ENCODE measurements at places on chromosomes 11 and 22.
A peak's percentile ranks its signal among the peaks of the same experiment; 100 is the strongest.

DNA sequence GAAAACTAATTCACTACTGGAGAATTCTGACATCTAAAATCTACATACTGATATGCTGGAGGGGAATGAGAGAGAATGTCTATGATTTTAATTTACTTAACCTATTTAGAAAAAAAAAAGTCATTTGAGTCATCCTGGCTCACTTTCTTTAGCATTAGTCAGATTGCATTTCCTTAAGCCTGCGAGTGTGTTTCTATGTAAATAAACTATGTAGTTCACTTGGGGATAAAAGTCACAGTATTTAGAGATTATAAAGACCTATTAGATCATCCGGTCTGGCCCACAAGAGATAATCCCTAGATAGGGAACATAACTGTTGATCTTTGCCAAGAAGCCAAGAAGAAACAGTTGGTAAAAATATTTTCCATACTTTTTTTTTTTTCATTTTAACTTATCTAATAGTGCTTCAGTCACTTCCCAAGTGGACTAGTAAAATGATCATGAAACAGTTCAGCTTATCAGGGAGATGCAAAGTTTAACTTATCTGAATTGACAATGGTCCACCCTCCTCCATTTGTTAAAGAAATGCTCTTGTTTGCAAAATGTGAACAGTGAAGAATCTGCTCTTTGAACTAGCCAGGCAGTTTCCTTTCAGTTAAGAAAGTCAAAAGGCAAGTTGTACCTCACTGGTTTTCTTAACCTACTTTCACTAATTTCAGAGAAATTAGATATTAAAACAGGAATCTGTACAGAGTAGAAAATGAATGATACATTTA lies 21.2 kb upstream of the BLID start:
- peak; percentile 87 for DNase-seq

DNA sequence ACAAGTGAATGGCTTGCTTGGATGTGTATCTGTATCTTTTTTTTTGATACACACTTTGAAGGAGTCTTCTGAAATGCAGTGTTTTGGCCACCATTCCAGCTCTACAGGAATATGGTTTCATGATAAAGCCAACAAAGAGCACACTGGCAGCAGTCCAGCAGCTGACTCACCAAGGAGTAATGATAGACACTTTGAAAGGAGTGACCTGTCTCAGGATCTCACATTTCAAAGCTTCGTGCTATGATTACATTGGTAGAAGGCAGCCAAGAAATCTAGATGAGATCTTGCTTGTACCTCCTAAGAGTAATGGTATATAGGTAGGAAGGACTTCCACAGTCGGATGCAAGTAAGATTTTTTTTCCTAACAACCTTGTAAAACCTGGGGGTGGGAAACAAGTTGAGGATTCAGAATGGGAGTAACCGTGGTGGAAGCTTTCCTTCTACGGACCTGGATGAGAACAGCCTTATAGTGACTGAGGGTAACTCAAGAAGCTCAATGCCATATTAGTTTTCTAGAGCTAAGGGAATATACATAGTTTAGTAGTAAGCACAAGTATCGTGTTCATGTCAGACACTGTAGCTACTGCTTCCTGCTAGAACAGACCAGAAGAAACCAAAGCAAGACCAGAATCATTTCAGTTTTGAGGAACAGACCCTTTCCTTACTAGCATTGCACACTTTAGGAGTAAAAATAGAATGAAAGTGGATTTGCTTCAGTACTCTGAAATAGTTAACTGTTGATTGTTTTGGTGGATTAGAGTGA lies 25.0 kb downstream of the MTMR3 start:
- peak; percentile 81 for DNase-seq

DNA sequence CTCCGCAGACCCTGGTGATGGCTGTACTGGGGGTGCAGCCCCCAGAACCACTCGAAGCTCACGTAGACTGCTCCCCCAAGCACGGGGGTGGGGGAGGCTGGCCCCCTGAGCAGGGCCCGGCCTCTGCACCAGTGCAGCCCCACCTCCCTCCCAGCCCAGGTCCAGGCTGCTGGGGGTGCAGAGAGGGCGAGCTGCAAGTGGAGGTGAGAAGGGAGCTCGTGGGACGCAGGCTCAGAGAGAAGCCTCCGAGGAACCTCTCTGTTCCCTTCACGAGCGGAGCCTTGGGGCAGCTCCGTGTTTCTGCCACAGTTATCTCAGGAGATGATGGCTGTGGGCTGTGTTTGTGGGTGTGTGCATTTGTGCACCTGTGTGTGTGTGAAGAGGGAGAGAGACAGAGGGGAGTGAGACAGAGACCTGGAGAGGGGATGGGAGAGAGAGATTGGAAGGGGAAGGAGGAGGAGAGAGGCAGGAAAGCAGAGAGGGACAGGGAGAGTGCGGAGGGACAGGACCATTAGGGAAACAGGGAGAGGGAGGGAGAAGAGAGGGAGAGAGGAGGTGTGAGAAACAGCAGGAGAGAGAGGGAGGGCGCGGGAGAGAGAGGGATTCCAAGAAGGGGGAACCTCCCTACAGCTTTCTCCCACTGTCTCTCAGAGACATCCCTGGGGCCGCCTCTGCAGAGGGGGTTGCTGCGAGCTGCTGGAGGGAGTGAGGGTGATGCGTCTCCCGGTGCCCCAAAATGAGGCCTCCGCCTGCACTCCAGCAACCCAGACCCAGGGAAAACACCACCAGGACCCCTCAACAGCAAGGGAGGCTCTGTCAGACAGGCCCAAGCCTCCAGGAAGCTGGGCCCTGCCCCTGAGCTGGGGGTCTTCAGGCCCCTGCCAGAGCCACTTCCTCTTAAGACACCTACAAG lies 1488.6 kb downstream of the BRD1 start:
- no peak for DNase-seq

DNA sequence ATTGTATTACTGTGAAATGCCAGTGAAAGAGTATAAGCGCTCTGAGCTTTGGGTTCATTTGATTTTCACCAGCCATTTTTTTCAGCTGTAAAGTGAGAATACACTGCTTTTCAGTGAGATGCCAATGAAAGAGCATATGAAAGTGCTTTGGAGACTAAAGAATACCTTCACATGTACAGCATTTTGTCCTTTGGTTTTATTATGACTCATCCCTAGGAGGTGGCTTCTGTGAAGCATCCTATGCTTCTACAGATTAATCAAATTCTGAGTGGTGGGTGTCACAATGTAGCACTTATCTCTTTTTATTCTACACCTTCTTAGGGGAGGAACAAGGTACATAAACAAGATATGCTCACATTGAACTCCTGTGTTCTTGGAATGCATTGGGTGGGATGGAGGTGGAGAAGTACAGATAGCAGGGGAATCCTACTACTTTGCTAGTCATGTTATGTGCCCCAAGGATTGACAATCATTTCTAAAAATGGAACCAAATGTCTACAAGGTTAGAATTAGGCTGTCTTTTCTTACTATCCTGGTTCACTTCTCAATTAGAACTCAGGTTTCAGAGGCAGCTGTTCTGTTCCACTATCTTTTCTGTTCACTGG lies 18.7 kb downstream of the TRIM44 start:
- DNase-seq, result no peak

- no peak for DNase-seq
These were observed 43.6 kb downstream of the GALNT18 start for GRCh38 chr11:11577932-11578911.

GRCh38 chr22:44037519-44038375 lies 13.6 kb downstream of the PARVB start:
- DNase-seq, result peak; percentile 82

- peak; percentile 79 for DNase-seq
These were observed 92.5 kb downstream of the CCDC83 start for GRCh38 chr11:85947431-85948272.

DNA sequence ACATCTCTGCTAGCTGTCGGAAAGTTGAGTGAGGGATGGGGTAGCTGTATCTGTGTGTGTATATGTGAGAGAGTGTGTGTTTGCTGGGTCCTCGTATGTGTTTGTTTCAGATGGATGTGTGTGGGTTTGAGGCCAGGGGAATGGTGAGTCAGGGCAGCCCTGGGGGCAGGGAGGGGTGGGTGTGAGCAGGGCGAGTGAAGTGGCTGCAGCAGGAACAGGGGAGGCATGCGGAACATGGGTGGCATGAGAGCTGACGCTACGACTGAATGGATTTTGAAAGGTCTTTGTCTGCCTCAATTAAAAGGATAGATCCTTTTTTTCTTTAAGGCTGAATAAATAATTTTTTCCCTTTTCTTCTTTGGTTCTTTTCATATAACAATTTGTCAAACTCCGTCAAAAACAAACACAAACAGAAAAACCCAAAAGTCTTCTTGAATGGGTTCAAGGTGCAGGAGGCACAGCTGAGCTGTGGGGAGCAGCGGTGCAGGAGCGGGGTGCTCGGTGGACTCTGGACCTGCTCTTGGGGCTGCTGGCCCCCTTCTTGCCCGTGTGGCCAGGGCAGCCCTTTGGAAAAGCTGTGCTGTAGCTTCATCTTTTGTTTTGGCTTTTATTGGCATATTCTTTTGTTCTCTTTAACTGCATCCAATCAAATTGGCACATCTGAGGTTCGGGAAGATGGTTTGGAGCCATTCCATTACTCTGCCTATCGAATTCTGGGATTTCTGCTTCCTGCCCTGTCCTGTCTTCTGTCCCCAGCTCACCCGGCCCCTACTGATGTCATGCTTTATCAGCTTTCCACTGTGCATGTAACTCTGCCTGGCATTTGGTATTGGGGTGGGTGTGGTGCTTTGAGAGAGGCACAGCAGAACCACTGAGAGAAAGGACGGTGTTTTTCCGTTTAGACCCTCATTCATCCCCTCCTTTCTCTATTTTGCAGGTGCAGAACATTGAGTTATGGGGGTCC lies 80.1 kb downstream of the ADAMTS15 start:
- no peak for DNase-seq

DNA sequence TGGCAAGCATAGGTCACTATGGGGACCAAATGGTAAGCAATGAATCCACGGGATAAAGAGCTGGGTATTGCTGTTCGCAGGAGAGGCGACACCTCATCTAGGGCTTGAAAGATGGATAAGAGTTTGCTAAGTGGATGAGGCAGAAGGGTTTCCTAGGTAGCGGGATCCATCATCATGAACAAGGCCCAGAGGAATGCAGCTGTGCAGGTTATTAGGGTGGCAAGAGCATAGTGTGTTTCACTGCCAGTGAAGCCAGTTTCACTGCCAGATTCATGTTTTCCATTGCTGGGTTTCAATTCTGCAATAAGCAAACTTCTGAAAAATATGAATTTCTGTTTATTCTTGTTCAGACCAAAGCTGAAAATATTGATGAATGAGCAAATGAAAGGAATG lies 27.2 kb downstream of the WEE1 start:
- DNase-seq, result no peak

DNA sequence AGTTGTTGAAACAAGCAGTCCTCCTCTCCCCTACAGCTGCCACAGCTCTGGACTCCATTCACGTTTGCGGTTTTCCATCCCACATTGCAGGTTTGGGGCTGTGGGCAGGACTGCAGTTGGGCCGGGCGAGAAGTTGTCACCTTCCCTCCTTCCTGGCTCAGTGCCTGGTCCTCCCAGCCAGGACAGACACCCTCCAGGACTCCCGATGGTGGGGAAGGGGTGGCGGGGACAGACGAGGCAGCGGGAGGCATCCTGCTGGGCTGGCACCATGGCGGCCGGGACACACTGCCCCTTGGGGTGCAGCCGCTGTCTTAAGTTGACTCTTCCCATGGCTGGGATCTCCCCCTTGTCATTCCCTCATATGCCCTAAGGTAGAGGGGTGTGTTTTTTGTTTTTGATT lies 615.2 kb downstream of the BRD1 start:
- DNase-seq, result no peak

GRCh38 chr11:30446520-30446919 lies 123.6 kb downstream of the ARL14EP start:
- no peak for DNase-seq

GRCh38 chr11:69682681-69683326 lies 7.7 kb upstream of the LTO1 start:
- DNase-seq, result no peak

- no peak for DNase-seq
These were observed 67.2 kb upstream of the CD82 start for GRCh38 chr11:44498089-44498871.

GRCh38 chr22:39487826-39488520 lies 14.1 kb upstream of the MIEF1 start:
- no peak for DNase-seq

DNA sequence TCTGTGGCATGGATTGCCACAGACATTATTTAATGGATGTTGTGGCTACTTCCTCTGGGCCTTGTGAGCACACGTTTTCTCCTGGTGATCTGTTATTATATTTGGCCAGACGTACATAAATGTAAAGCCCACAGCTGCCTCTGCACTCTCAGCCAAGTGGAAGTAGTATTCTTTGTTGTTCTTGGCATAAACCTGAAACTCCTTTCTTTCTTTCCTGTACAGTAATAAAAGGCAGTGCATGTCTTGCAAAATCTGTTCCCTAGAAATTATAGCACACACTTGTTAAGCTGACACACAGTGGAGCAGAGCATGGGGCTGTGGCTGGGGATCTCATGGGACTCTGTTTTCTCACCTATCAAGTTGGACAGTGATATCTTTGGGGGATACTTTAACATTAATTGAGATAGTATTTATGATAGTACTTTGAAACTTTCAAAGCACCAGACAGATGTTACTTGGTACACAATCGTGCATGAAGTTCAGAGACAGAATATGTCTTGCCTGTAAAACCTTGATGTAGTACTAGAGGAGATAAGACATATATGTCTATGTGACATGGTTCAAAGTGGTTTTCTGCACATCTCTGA lies 20.9 kb downstream of the PANX1 start:
- peak; percentile 69 for DNase-seq

GRCh38 chr11:45890886-45891550 lies 5.6 kb downstream of the MAPK8IP1 start:
- DNase-seq, result no peak

DNA sequence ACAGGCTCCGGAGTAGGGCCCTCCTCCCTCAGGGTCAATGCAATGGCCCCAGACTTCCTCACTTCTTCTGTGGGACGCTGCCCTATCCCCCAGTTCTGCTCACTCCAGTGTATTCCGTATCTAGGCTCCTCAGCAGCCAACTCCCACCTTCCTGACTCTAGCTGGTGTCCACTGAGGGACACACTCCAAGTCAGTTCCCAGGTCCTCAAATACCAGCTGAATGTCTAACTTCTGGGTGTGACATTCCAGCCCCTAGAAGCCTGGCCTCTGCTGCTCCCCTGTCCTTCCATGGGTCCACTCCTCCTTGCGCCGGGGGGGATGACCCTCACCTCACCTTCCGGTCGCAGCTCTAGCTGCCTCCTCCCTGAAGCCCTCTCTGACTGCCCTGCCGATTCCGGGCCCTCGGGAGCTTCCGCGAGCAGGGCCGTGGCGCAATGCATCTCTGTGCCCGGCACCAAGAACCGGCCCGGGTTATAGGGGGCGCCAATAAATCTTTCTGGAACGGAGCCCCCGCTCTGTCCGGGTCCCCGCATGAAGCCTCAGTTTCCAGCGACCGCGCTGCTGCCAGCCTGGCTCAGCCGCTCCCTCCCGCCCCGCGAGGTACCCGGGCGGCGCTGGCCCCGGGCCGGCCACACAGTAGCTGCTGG lies 15.4 kb downstream of the BAD start:
- DNase-seq, result no peak

- DNase-seq, result no peak
These were observed 16.0 kb upstream of the DKK3 start for GRCh38 chr11:12024254-12024926.

GRCh38 chr11:33931067-33931466 lies 39.2 kb upstream of the LMO2 start:
- DNase-seq, result no peak
